NCI-H460 (cell line): ENCODE measurements at places on chromosomes 3 and 15.

DNA sequence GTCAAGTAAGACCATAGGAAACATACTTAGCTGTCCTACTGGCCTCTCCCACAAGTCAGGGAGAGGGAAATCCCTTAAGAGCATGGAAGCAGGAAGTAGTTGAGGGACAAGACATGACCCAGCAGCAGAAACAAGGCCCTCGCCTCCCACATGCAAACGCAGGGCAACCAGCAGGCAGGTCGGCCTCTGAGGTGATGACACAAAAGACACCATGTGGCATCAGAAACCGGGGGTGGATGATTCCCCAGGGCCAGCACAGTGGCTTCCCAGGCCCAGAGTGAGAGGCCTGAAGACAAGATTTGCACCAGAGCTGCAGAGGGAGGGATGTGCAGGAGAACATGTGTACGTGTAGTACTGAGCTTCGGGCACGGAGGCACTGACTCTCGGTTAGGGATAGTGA, 26.3 kb downstream of the PXYLP1 start:
- DNase-seq, result no peak

GRCh38 chr3:10708216-10708893, 107.7 kb upstream of the SLC6A11 start:
- DNase-seq, result no peak

- DNase-seq, result no peak
These were observed 31.8 kb downstream of the P3H2 start for GRCh38 chr3:190088890-190089289.

- DNase-seq, result no peak
These were observed 210.0 kb upstream of the TRIM42 start for GRCh38 chr3:140467796-140468315.

GRCh38 chr3:126103121-126104027, 19.4 kb upstream of the SLC41A3 start:
- DNase-seq, result no peak

GRCh38 chr3:167564612-167565011, 89.1 kb downstream of the WDR49 start:
- DNase-seq, result no peak
